CD4-positive, alpha-beta T cell treated with Interferon alpha-2 for 1 hour (primary cell): ENCODE measurements at places on chromosomes 11 and 22.

DNA sequence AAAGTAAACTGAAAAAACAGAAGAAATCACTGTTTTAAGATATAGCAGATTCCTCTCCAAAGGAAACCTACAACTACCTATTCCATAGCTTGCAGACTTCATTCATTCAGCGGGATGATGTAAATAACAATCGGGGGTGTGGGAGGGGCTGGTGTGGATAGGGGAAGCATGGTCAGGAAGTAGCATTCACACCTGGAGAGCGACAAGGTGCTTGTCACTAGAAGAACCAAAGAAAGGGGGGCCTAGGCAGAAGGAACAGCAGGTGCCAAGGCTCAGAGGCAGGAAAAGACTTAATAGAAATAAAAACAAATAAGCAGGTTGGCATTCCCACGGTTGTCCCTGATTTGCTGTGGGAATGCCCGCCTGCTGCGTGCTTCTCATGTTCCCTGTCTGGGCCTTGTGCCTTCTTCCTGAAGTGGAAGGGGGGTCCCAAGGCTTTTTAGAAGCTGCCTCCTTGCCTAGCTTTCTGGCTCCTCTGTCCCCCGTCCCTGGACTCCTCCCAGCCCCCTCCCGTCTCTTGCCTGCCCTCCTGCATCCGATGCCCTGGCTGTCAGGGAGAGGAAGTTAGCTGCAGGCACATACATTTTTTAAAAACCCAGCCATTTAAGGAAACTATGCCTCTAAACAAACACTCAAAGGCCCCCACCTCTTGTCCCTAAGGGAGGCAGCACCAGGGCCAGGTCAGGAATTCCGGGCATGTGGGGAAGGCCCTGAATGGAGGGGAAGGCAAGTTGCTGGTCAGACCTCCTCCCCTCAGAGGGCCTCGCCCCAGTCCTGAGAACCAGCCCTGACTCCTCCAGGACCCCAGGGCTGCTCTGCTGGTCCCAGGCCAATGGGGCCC lies 54.7 kb upstream of the PRDM11 start:
- no peak for DNase-seq

DNA sequence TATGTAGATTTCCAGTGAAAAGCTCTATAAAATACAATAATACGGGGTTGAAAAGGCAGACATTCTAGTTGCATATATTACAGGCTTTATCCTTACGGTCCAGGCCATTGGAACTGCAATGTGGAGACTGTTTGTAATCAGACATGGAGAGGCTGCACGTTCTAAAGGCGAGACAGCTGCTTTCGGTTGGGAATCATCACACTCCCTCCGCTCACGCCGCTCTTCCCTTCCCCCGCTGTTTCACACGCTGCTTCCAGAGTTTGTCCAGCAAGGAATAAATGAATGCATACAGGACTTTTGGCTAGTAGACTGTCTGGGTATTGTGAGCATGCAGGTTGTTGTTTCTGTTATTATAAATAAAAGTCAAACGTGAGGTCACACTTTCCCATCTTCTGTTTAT lies 13.5 kb upstream of the EFCAB6 start:
- DNase-seq, result no peak

- DNase-seq, result no peak
These were observed 111.7 kb downstream of the TEAD1 start for GRCh38 chr11:12785901-12786300.

DNA sequence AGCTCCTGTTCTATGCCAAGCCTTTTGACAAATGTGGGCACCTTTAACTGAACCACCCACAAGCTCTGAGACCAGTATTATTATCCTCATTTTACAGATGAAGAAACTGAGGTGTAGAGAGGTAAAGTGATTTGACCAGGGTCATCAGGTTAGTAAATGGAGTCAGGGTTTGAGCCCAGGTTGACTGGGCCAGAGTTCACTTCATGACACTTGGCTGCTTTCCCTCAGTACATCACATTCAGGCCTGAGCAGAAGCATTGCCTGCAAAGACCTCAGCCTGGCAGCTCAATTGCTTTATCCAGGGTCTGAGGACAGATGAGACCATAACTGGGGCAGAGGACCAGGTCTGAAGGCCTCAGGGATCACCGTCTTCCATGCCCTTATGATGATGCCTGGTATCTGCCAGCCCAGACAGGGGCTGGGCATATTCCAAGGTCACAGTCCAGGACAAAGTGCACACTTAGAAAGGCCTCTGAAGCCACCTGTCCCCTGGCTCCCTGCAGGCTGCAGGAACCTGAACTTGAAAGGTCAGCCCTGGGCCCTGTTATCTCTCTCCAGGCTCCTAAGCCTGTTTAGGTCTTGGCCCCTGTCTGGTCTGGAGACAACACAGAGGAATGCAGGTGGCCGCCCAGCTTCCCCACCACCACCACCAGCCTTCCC lies 32.0 kb downstream of the POU2AF3 start:
- DNase-seq, result no peak

DNA sequence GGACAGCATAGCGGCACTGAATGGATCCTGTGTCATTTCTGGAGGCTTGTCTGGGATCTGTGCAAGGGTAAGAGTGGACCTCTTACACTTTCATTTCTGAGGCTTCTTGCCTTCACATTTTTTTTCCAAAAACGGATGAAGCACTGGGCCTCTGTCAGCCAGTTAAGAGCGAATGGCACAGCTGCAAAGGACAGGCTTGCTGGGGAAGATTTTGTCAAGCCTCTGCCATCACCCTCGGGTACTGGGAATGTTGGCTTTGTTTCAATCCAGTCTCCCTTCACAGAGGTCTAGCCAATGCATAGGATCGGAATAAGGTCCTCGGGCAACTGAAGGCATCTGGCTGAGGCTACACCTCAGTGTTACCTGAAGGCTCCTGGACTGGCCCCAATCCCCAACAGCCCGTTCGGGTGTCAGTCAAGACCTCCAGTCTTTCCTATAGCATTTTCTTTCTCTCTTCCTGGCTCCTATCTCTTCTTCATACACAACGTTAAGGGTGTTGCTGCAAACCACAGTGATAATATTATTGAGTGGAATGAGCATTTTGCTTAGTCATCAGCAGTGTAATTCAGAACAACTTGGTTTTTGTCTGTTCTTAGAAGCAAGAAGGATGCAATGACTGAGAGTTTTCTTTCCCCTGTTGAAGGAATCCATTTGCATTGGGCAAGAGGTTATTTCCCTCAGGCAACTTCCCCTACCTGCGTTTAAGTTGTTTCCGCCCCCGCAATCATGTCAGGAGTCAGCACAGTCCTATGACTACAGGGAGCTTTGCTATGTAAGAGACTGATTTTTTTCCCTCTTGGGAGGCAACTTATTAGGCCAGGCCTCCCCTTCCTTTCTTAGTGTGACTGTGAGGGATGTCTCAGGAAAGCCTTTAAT lies 22.8 kb downstream of the NPAT start:
- peak; percentile 45 for DNase-seq

DNA sequence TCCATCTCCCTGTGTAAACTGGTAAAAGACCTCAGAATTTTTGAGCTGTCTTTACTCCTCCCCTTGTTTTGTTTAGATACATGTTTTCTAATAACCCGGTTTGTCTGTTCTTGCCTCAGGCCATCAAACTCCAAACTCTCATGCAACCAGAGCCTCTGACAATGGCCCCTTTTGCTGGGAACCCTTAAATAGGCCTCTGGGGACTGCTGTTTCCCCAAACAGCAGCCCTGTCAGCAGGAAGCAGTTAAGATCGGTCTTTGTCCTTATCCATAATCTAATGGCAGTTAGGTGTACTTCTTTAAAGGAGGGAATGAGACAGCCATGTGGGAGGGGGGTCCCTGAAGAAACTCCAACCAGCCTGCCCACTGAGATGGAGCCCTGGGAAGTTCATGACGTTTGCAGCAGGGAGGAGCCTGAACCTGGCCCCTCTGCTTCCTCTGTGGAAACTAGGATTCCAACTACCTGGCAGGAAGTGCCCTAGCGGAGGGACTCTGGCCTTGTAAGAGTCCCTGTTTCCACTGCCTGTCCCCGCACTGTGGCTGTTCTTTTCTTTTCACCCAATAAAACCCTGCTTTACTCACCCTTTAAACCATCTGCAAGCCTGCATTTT lies 1354.4 kb downstream of the LRRC4C start:
- DNase-seq, result no peak

GRCh38 chr22:30821863-30822215 lies 127.2 kb downstream of the OSBP2 start:
- DNase-seq, result no peak

- DNase-seq, result peak; percentile 41
These were observed 19.8 kb downstream of the ARL14EP start for GRCh38 chr11:30342736-30343166.

GRCh38 chr22:48359613-48359965 lies 1468.1 kb downstream of the BRD1 start:
- no peak for DNase-seq

DNA sequence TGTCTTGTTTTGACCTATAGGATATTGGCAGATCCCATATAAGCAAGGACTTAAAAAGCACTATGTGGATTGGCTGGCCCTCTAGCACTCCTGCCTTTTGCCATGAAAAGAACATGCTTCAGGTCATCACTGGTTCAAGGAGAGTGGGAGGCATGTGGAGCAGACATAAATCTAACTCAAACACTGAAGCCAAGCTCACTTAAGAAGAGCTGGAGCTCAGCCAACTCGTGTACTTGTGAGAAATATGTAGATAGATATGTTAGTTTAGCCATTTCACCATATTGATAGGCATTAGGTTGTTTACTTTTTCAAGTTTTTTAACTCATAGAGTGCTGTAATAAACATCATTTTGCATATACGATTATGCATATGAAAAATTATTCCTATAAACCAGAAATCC lies 19.9 kb upstream of the BBOX1 start:
- no peak for DNase-seq

DNA sequence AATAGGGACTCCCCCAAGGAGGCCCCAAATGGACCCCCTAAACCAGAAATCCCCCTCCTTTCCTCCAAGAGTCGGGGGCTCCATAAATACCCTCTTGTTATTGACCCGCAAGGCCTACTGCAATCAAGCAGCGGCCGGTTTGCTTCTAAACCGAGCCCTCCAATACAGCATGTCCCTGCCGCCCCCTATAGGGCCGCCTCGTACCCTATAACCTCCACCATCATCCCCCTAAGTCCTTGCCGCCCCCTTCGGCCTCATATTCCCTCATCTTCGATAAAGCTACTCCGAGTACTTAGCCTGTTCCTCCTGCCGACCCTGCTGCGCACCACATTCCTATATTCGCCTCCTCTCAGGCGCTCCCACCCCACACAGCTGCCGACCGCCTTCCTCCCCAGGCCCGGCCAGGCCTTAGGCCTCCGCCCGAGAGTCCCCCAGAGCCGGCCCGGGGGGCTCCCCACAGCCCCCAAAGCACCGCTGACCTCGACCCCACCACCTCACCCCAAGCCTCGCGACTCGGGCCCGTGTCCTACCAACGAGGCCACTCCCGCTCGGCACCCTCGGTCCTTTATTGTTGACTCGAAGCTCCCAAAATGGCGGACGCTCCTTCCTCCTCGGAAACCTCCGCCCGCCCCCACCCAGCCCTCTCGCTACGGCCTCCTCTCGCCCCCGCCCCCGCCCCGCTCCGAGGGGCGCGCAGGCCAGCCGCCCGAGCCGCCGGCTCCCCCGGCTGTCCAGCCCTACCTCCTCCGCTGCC lies 430 bp downstream of the DDX6 start:
- peak; percentile 61 for DNase-seq

DNA sequence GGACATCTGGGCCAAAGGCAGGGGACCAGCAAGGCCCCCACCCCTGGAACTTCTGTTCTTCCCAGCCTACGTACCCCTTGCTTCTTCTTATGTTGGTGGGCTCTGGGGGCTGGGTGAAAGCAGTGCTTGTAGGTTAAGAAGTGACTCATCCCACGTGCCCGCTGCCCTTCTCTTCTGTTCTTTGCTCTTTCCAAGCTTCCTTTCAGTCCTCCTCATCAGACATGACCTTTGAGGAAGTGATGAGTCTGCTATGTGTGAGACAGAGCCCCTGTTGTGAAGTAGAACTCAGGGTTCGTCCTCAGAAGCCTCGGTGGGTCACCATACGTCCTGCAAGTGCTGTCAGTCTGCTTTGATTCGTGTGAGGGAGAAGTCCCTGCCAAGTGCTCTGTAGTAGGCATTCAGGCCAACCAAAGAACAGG lies 12.7 kb downstream of the MED15 start:
- DNase-seq, result no peak

DNA sequence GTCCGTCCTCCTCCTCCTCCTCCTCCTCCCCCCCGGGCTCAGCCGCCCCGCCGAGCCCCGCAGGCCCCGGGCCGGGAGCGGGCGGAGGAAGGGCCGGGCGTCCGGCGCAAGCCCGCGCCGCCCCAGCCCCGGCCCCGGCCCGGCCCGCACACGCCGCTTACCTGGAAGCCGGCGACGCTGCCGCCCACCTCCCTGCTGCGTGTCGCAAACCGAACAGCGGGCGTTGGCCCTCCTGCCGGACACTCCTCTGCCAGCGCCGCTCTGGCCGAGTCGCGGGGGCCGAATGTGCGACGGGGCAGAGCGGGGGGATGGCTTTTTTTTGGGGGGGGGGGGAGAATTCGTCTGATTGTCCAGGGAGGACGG lies 1.1 kb downstream of the IGF2 start:
- DNase-seq, result no peak

DNA sequence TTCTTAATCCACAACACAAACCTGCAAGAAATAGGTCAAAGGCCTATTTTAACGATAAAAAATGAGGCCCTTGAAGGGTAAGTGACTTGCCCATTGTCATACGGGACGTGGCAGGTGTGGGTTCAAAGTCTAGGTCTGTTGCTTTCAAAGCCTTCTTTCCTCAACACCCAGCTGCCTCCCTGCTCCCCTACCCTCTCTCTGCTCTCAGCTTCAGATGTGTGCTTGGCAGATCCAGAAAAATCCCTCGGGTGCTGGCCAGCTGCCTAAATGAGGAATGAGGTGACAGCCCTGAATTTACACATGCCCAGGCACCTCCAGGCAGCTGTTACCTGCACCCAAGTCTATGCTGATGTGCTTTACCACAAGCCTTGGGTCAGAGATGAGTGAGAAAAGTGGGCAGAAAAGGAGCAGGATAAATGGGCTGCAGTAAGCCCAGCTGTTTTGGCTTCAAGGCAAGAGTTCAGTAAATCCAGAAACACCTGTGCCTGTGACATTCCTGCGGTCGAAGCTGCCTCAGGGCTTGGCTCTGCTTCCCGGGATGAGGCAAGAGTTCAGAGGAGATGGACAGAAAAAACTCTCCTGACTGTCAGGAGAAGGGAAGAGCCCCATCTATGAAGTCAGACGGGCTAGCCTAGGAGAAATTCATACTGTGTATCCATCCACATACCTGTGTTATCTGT lies 49.9 kb upstream of the LDLRAD3 start:
- DNase-seq, result no peak

DNA sequence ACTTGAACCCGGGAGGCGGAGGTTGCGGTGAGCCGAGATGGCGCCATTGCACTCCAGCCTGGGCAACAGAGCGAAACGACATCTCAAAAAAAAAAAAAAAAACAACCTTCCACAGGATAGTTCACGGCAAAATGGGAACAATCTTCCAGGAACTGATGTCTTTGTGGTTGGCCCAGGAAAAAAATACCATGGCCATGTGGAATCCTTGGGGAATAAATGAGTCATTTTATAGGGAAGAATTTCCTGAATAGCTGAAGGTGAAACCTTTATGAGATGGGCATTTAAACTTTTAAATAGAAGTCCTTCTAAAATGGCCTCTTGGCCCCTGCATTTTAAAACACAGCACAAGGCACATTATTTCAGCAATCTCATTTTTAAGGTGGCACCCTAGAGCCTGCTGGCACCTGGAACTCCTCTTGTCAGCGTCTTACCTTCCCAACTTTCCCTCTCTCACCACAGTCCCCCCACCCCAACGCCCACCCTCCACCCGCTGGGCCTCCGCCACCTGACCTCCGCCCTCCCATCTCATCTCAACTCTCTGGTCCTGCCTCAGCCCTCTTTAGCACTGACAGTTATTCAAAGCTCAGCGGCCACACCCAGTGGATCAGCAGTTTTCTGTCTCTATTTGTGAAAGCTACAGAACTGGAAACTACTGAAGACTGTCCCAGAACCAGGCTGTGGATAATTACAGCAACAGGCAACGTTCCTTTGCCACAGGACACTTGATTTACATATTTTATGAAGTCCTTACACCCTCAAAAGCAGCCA lies 43.1 kb downstream of the SCGB1A1 start:
- no peak for DNase-seq
